ENCODE measurements at places on chromosomes 5 and 9. TPM values are rescaled to one million over a fixed set of nuclear protein-coding genes. Genes with fewer than 3 reads are reported as not detected.

The PCA3 gene
- not detected for total RNA-seq

The FOXI1 gene
- total RNA-seq, result not detected

The RFESD gene
- total RNA-seq, result 2.7 TPM

The LCP2 gene
- total RNA-seq, result 37.3 TPM

The ARID3C gene
- total RNA-seq, result not detected

The PPP6C gene
- total RNA-seq, result 43.9 TPM

The ALDH1A1 gene
- 126 TPM for total RNA-seq

The NFIL3 gene
- total RNA-seq, result 27.8 TPM

The POLR1E gene
- 21.3 TPM for total RNA-seq

The OR1J4 gene
- not detected for total RNA-seq

The PCDHB15 gene
- total RNA-seq, result 5.0 TPM

The GRM6 gene
- not detected for total RNA-seq

The TAF7 gene
- 53.5 TPM for total RNA-seq

The SLC2A6 gene
- 22.4 TPM for total RNA-seq

The PTGDS gene
- 137 TPM for total RNA-seq

The ARSI gene
- total RNA-seq, result 6.6 TPM

The PGM5 gene
- total RNA-seq, result 12.7 TPM

The TTC16 gene
- 1.0 TPM for total RNA-seq

The PCDHGA9 gene
- total RNA-seq, result 4.6 TPM

The ARSB gene
- 26.0 TPM for total RNA-seq

The PDE8B gene
- 3.6 TPM for total RNA-seq

Data from left lung (tissue), 14 donors.